ENCODE measurements at places on chromosomes 6 and 20.
A peak's percentile ranks its signal among the peaks of the same experiment; 100 is the strongest.

DNA sequence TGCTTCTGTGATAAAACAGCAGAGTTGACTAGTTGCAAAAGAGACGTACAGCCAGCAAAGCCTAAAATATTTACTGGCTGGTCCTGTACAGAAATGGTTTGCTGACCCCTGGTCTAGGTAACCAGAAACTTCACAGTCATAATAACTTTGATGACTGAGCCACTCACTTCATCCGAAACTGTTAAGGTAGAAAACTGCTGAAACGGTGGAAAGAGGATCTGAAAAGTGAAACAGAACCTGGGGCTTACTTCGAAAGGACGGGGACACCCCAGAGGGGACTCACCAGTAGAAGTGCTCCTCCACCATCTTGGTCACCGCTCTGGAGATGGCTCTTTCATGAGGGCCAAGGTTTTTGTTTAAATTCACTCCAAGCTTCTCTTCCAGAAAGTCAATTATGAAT is 16.4 kb downstream of the FAXC start:
- no peak for DNase-seq

DNA sequence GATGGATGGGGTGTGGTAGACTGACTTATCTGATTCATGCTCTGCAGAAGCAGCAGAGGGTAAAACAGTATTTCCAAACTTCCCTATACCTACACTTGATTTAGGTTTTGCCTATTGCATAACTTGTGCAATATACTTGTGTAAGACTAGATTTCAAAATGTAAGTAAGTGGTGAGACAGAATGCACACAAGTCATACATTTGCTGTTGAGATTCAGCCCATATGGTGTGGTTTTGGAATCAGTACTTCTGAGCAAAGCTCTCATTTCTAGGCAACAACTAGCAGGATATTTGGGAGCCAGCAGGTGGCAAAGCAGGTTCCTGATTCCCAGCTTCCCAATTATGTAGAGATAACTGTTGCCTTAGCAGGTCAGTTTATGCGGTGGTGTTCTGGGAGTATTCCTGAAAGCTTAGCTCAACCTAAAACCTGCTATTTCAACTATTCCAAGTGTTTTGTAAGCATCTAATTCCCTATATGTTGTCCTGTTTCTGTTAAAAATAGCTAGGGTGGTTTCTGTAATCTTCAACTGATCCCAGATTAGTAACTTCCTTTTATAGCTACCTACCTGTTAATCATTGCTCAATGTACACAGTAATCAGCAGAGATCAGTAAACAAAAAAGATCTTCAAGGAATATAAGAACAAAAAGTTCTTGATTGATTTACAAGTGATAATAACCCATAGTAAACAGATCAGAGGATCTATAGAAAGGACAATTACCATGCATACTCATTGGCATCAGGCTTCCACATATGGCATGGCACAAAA is 8.5 kb upstream of the FABP7 start:
- no peak for DNase-seq

GRCh38 chr20:57479196-57479595 is 45.7 kb downstream of the CTCFL start:
- DNase-seq: no peak

DNA sequence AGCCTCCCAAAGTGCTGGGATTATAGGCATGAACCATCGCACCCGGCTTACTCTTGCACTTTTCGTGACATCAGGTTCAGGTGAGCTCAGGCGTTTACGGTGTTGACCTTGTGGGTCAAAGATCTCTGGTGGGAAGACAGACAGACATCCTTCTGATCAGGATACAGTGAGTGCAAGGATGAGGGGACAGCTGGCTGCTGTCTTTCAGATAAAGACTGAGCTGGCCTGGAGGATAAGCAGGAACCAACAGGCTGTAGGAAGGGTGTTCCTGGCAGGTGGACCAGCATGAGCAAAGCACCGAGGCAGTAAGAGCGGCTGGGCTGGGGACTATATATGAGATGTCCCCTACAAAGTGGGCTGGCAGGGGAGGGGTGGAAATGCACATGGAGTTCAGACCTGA is 11.1 kb upstream of the GTSF1L start:
- DNase-seq: no peak

GRCh38 chr6:108441141-108441540 is 119.6 kb upstream of the FOXO3 start:
- DNase-seq: no peak

GRCh38 chr20:24443436-24443835 is 26.0 kb upstream of the SYNDIG1 start:
- DNase-seq: no peak

DNA sequence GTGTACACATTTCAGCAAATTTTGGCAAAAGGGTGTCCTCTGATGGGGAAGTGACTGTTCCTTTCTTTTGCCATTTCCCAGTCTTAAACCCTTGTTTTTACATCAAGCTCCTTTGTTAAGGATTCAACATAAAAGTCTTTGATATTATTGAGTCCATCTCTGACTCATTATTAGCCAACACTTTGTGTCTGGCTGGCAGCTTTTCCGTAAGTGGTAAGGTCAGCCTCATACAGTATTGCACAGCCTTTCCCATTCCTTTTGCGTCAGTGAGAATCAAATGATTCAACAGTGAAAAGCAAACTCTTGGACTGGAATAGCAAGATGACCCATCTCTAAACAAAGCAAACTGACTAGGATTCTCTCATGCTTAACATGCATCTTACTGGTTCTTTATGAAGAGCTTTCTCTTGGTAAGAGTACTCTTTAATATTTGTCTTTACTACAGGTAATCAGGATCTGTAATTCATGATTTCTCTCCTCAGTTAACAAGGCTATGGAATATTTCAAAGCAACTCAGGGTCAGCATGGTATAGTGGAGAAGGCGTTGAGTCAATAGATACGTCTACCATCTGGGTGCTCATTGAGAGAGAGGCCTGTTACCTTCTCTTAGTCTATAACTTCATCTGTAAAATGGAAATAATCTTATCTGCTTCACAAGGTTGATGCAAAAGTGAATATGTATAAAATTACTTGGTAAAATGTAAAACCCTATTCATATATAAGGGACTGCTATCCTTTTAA is 183.6 kb downstream of the PRL start:
- no peak for DNase-seq

DNA sequence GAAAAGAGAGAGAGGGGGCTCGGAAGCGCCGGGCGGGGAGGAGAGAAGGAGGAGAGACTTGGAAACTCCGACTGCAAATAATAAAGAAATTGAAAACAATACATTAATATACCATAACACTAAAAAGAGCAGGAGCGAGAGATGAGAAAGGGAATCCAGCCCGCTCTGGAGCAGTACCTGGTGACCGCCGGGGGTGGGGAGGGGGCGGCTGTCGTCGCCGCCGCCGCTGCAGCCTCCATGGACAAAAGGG is 338 bp downstream of the E2F3 start:
- DNase-seq: no peak

DNA sequence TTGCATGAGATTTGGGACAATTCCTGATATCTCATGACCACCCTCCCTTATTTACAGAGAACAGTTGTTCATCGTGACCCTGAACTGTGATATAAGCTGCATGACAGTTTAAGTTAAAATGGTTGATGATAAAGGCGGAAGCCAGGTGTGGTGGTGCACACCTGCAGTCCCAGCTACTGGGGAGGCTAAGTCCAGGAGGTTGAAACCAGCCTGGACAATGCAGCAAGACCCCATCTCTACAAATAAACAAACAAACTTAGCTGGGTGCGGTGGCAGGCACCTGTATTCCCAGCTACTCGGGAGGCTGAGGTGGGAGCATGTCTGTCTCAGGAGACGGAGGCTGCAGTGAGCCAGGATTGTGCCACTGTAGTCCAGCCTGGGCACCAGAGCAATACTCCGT is 24.1 kb downstream of the COL20A1 start:
- DNase-seq: no peak

- DNase-seq: no peak
Observed at GRCh38 chr6:137862419-137863090, 4.5 kb upstream of the TNFAIP3 start.

DNA sequence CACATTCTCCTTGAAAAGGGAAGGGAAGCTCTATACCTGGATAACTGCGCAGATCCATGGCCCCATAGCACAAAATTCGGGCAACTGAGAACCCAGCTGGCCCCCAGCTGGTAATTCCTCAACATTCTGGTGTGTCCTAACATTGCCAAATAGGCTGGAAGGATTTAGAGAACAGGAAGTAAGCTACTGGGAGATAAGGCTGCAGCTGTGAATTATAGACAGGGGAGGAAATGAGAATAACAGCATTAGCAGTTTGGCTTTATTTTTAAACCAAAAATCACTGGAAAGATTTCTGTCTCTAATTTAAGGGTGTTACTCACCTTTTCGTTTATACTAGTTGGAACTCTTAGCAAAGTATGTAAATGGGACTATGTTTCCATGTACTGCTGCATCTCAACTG is 97.2 kb downstream of the TULP4 start:
- DNase-seq: no peak

DNA sequence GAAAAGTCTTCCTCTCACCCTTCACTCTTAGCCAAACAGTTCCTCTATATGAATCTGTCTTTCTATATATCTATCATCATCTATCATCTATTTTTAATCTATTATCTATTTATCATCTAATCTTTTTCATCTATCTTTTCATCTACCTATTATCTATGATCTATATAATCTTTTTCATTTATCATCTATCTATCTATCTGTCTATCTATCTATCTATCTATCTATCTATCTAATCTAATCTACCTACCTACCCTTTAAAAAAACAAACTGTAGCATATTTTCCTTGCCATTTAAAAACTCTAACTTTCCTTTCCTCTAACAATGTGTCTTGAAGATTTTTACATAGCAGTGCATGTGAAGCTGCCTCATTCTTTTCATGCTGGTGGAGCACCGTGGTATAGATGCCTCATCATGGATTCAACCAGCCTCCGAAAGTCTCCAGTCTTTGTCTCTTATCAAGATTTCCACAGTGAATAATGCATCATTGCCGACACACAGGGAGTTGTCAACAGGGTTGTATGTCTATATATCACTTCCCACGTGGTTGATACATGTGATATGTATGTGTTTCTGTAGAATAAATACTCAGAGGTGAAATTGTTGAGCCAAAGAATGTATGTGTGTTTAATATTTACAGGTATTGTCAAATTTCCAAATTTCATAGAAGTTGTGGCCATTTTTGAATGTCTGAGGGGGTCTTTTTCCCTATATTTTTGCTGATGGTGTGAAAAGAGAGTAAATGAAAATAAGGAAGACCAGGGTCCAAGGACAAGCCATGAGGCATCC is 51.3 kb downstream of the VEGFA start:
- DNase-seq: no peak

DNA sequence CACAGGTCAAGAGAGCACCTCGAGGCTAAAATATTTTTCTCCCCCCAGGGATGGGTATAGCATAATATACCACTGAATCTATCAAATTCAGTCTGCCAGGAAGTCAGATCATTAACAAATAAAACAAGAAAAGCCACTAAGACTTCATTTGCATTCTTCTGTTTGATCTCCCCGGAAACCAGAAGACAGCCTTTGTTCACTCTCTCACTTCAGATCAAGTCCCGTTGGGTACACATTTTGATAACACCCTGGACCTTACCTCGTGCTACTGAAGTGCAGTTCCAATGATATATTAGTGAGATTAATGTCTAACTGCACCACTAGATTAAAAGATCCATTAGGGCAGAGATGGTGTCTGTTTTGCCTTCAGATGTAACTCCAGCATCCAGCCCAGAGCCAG is 157.7 kb upstream of the B3GAT2 start:
- DNase-seq: no peak

DNA sequence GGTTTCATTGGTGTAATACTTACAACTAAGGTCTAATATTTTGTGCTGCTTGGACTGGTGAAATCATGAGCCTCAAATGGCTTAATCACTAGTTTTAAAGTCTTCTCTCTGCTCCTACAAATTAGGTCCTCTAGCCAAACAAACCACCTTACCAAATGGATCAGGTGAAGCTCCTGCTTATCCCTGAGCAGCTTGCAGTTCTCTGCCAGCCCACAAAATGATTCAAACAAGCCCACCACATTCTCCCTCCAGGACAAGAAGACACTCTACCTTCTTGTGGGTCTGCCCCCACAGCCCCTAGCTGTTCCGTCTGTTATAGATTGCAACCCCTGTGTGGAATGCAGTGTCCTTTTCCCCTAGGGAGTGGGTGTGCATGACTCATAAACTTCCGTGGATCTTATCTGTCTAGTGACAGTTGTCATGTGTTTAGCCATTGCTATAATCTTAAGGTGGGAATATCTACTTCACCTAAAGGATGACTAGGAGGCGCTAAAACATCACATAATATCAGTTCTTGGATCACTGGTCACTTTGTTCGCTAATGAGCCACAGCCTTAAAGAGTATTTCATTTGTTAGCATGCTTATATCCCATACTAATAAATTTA is 940.5 kb upstream of the MANEA start:
- DNase-seq: no peak

- no peak for DNase-seq
Observed at GRCh38 chr6:70811788-70812187, 144.1 kb downstream of the SMAP1 start.

DNA sequence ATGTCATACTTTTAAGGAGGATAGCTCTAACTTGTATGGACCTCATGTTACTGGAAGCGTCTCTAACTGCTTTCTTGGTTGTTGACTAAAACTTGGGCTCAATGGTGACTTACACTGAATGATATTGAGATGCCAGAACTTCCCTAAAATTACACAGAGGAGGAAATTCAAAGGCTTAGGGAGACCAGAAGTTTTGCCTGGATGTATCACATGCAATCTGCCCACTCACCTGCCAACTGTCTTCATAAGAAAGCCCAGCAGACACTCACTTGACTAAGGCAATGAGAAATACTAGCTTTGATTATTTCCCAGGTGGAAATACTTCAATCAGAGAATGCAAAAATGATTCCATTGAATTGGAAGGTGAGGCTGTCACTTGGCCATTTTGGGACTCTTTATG is 51.2 kb upstream of the PDYN start:
- no peak for DNase-seq

- DNase-seq: peak; percentile 15
Observed at GRCh38 chr20:35462351-35462750, 7.0 kb downstream of the CEP250 start.

- DNase-seq: no peak
Observed at GRCh38 chr6:15642276-15642675, 20.6 kb downstream of the DTNBP1 start.

DNA sequence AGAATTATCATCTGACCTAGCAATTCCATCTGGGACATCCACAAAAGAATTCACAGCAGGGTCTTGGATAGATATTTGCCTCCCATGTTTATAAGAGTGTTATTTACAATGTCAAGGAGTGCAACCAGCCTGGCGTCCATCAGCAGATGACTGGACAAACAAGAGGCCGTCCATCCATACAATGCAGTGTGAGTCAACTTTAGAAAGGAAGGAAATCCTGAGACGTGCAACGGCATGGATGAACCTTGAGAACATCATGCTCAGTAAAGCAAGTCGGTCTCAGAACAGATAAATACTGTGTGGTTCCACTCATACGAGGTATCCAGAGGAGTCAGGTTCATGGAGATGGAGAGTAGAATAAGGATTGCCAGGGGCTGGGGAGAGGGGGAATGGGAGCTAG is 46.4 kb downstream of the FOXF2 start:
- DNase-seq: no peak

GRCh38 chr20:63934271-63935068 is 21.7 kb downstream of the UCKL1 start:
- DNase-seq: no peak

GRCh38 chr20:2305029-2305428 is 9.2 kb downstream of the TGM3 start:
- no peak for DNase-seq

GRCh38 chr6:108531332-108531731 is 29.4 kb upstream of the FOXO3 start:
- DNase-seq: no peak
